ENCODE measurements at places on chromosomes 12 and 14. TPM values are rescaled to one million over a fixed set of nuclear protein-coding genes. Genes with fewer than 3 reads are reported as not detected.

- DNase-seq, result no peak
These were observed 718.0 kb downstream of the C12orf50 start for GRCh38 chr12:87311206-87311605.

GRCh38 chr12:114625294-114625851 is 58.6 kb downstream of the TBX3 start:
- no peak for DNase-seq

DNA sequence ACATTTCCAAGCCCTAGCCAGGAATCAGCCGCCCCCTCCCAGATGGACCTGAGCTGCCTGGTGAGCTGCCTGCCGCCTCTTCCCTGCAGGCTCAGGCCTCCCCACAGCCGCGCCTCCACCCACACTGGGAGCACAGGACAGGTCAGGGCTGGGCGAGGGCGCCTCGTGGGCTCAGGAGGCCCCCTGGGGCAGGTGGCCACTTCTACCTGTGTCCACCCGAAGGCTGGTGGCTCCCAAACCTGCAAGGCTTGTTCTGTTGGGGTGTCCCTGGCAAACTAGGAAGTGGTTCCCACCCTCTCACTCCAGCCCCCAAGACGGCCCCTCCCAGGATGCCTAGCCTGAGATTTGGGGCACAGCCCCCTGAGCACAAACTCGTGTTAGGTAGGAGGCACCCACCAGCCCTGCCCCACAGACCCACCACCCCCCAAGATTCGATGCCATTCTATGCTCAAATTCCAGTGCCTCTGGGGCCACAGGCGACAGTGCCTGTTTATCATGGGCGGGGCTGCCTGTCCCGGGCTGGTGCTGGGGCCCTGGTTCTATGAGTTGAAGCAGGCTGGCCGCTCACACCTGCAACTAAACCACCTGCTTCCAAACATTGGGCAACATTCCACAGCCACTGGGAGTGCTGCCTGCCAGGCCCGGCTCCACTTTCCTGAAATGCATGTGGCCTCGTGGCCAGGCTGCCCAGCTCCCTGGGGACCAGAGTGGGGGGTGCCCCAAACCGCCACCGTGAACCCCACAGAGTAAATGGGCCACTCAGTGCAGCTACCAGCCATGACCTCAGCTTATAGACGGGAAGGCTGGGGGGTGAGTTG is 6.8 kb downstream of the MMP17 start:
- DNase-seq, result peak; percentile 61

DNA sequence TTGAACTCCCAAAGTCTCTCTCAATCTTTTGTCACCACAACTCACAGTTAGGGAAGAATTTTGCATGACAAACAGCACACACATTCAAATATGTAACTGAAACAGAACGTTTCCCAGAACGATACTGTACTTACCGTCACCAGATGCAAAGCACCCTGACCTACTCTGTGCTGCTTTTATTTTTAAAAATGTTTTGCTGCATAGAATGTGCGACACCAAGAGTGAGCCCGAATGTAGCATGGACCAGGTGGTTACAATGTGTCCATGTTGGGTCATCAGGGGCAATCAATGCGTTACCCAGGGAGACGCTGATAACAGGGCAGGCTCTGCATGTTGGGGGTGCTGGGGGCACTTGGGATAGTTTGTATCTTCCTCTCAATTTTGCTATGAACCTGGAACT is 14.6 kb upstream of the EIF5 start:
- no peak for DNase-seq

GRCh38 chr14:55832974-55833373 is 253.0 kb downstream of the KTN1 start:
- no peak for DNase-seq

DNA sequence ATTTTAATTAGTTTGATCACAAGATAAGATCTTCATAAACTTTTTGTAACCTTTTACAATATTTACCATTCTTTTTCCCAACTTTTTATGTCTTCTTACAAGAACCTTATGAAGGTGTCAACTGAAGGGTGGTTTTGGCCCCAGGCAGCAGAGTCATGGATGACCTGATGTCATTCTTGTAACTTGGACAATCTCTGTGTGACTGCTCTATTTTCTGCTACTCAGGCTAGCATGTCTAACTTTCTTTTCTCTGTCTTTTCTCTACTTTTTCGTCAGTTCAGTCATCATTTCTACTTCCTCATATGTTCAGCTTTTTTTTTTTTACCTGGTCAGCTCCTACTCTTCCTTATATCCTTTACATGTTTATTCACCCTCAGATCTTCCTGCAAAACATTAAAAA is 150.7 kb upstream of the PTPRQ start:
- no peak for DNase-seq

GRCh38 chr14:32497248-32497647 is 168.2 kb downstream of the AKAP6 start:
- no peak for DNase-seq

GRCh38 chr14:53808042-53808441 is 148.6 kb downstream of the BMP4 start:
- no peak for DNase-seq

GRCh38 chr14:56333359-56334292 is 215.4 kb downstream of the PELI2 start:
- peak; percentile 36 for DNase-seq

GRCh38 chr12:112164011-112164660 is 38.8 kb downstream of the TRAFD1 start:
- no peak for DNase-seq

GRCh38 chr14:95741781-95742180 is 27.9 kb upstream of the TCL1A start:
- DNase-seq, result no peak

DNA sequence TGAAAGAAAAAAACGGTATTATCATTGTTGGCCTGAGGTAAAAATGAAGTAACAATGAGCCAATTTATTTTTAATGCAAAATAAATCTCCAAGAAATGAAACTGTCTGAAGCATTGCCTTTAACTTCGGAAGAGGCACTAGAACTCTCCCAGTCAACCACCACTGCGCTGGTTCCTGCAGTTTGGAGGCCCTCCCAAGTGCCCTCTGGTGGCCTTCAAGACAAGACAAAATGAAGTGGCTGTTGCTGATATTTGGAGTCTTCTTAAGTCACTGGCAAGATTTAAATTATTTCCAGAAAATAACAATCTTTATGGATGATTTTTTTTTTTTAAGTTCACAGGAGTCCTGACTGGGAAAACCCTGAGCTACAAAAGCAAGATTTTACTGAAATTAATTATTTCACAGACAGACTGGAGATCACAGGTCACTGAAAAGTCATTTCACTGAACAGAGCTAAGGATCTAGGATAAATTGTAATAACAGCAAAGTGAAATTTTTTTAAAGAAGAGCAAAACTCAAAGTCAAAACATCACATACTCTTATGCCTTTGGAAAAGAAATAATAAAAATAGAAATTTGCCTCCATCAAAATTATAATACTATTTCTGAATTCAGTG is 58.2 kb downstream of the DICER1 start:
- DNase-seq, result no peak

DNA sequence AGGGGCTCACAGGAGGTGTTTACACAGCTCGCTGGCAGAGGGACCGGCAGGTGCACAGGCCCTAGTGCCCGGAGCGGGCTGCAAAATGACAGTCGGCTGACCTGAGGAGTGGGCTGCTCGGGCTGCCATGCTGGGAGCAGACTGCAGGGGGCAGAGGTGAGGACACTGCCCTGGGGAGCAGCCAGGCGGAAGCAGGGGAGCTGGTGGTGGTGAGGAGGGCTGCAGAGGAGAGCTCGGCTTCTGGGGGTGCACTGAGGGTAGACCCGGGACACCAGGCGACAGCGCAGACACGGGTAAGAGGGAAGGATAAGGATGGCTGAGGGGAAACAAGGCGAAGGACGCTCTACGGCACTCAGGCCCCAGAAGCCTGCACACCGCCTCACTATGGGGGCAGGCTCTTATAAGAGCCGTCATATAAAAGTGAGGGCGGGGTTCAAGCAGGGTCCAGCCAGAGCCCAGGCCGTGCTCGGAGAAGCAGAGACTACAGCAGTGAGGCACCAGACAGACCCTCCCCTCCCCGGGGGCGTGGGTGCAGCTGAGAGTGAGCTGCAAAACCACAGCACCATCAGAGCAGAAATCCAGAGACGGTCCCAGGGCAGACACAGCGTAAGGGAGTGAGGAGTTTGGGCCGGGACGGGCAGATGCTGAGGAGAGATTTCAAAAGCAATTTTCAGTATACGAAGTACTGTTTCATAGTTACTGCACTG is 62.5 kb downstream of the CCDC88C start:
- peak; percentile 65 for DNase-seq

GRCh38 chr14:76876076-76876475 is 49.9 kb downstream of the LRRC74A start:
- peak; percentile 72 for DNase-seq

DNA sequence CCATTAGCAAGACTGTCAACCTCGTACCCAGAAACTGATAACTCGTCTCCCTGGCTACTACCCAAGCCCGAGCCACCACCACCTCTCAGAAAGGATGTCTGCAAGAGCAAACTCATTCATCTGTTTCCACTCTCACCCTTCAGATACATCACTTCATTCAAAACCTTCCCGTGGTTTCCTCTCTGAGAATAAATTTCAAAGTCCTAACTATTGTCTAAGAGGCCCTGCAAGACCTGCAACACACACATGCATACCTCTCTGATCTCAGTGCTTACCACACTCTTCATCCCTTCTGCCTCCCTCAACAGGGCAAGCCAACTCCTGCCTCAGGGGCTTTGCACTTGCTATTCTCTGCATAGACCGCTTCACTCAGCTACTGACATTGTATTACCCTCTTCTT is 40.6 kb downstream of the PPP1R13B start:
- no peak for DNase-seq

GRCh38 chr12:42196723-42197603 is 41.1 kb downstream of the YAF2 start:
- no peak for DNase-seq

DNA sequence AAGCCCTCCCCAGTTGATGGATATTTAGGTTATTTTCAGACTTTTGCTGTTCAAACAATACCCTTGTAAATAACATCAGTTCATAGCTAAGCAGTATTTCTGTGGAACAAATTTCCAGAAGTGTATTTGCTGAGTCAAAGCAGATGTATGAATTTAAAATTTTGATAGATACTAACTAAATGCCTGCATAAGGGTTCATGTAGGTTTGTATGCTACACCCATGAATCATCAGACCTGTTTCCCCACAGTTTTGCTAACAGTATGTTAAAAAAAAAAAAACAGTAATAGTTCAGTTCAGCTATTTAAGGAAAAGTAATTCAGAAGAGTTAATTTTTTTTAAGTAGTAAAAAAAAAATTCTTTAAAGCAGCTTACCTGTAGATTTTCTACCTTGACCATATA is 236.1 kb upstream of the DIO2 start:
- DNase-seq, result no peak

DNA sequence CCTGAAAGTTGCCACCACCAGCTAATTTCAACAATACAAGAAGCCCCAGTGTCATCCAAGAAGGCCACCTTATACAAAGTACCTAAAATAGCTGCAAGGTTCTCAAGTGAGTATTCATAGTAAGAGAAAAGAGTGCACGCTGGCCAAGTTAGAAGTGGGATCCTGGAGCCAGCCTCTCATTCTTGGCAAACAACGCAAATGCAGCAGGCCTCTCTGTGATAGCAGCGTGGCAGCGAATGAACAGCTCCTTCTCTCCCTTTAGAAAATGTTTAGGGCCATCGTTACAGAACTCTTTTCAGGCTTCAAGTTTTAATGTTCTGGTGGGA is 78.0 kb upstream of the IFNG-AS1 start:
- peak; percentile 39 for DNase-seq

DNA sequence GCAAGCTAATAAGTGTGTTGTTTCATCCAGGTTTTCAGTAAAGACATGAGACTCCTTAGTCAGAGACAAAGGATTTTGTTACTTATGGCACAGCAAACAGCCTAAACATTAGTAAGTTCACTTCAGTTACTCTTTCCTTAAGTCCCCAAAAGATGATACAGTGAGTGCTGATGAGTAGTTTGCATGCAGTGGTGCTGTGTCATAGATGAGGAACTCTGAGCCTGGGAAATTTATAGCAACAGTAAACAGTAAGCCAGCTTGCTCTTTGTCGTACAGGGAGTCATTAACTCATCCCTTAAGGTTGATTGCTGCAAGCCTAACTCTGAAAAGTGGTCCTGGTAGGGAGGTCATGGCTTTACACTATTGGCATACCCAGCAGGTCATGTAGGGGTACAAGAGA is 208.6 kb upstream of the OR4E1 start:
- no peak for DNase-seq

- DNase-seq, result no peak
These were observed at the start of gene NRXN3 for GRCh38 chr14:78170203-78170602. Gene NRXN3 (plus strand): TSS chr14:78170373. CDS start chr14:78243094, 72,721 bp downstream.

DNA sequence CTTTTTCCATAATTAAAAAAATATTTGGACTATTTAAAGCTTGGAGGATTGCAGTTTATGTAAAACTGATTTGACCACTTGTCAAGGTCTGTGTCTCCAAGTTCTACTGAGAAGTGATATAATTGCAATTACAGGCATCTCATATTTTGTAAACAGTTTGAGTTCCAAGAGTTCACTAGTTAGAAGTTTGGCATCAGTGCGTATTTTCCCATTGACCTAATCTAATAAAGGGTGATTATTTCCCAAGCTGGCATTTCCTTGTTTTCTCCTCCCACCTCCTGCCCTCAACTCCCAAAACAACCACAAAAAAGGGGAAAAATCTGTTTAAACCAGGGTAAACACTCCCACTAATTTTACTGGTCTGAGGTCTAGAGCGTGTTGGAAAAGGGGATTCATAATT is 3.0 kb upstream of the MYF6 start:
- no peak for DNase-seq

DNA sequence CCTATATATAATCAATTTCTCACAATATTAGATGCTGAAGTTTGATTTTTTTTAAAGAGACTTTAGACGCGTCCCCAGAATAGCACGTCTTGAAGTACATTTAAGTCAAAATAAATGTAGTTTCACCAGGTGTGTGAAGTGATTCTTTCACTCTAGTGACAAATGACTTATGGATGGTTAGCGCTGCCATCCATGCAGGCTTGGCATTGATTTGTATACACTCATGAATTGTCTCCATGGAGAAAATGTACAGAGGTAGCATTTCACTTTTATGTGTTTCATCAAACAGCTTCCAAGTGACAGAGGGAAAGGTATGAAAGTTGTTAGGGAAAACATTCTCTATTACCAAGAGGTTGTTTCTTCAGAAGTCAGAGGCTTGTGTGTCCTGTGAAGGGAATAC is 360.8 kb downstream of the PDZRN4 start:
- no peak for DNase-seq

The SOCS4 gene
- 15.7 TPM for total RNA-seq

The ASCL1 gene
- not detected for total RNA-seq

The HHIPL1 gene
- 1.0 TPM for total RNA-seq

The OR6C2 gene
- total RNA-seq, result 2.1 TPM

The FOXG1 gene
- not detected for total RNA-seq

The ARF3 gene
- 97.9 TPM for total RNA-seq

The TAS2R9 gene
- total RNA-seq, result not detected

The GSC gene
- total RNA-seq, result not detected

The SMCO2 gene
- total RNA-seq, result not detected

The ANKRD9 gene
- 99.9 TPM for total RNA-seq

The NAV3 gene
- total RNA-seq, result 5.3 TPM

The SERPINA1 gene
- total RNA-seq, result 786 TPM

The VAMP1 gene
- total RNA-seq, result 4.6 TPM

The PRH2 gene
- total RNA-seq, result not detected

The TMEM229B gene
- 2.1 TPM for total RNA-seq

Data from upper lobe of left lung (tissue), 6 donors.